ENCODE measurements at places on chromosomes 11 and 22.

GRCh38 chr11:45513821-45514340 lies 151.5 kb downstream of the CHST1 start:
- no peak for DNase-seq

DNA sequence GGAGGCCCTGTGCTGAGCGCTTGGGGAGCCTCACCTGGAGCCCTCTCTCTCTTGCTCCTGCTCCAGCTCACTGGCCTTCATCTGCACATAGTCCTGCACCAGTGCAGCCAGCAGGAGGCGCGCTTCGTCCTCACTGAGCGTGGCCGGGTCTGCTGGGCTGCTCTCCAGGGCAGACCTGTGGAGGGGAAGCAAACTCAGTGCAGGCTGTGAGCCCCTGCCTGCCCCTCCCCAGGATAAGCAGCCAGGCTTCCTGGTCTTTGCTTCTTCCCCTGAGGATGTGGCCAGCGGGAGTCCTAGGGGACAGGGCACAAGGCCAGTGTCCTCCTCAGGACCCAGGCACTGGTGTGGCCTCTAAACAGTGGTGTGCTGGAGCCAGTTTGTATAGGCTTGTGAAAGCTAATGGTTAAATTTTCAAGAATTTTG lies 2.2 kb downstream of the CALCA start:
- no peak for DNase-seq

DNA sequence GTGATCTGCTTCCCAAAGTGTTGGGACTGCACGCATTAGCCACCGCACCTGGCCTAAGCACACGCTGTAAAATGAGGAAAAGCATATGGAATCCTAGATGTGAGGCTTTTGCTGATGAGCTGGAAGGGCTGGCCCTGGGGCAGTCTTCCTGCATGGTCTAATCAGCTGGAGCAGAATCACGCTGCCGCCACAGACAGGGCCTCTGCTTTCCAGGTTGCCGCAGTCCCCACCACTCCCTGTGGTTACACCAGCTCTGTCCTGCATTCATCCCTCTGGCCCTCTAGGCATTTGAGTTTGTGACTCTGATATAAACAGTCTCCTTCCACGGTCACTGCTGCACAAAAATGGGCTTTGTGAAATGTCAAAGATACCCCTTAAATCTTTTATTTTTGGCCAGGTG lies 17.1 kb downstream of the RPS6KA4 start:
- DNase-seq: no peak

- no peak for DNase-seq
Observed at GRCh38 chr11:130876931-130877915, 39.1 kb downstream of the SNX19 start.

DNA sequence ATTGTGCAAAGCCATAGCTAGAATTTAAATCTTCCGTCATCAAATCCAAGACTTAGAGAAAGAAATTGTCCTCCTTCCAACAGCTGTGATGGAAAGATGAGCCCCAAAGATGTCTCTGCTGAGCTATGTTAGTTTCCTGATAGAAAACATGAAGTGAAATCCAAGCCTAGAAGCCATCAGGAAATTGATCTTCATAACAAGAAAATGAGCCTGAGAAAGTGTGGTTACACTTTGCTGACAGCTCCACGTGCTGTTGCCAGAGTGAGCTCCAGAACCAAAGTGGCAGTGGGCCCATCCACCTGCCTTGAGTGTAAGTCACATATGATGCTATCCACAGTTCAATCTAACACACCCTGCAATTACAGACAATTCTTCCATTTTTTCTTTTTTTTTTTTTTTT lies 58.0 kb upstream of the UBASH3B start:
- DNase-seq: no peak

Data from NCI-H1417 treated with DMSO at 0.1 percent for 48 hours (cell line).